ENCODE measurements at places on chromosomes 13 and 19. TPM values are rescaled to one million over a fixed set of nuclear protein-coding genes. Genes with fewer than 3 reads are reported as not detected.

DNA sequence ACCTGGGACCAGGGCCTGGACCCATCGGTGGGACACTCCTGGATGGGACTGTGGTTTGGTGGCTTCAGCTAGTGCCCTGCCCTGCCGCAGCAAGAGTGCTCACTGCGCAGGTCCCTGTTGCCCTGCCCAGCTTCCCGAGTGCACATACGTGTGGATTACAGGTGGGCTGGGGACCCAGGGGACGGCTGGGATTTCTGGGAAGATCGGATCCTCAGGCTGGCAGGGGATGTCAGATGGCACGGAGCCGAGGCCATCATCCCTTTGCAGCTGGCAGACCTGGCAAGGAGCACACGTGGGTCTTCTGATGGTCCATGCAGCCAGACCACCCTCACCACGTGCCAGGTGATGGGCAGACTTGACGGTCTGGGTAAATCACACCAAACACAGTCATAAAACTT lies 69.3 kb downstream of the CHST8 start:
- DNase-seq, result no peak

DNA sequence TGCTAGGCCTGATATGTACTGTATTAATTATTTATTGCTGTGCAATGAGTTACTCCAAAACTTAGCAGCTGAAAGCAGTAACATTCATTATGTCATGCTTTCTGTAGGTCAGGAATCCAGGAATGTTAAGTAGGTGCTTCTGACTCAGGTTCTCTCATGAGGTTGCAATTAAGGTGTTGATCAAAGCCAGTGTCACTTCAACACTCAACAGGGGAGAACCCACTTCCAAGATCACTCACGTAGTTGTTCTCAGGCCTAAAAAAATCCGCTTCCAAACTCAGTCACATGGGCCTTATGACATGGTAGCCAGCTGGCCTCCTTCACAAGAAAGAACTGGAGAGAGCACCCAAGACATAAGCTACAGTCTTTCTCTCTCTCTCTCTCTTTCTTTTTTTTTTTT lies 211.1 kb upstream of the NBEA start:
- DNase-seq, result no peak

- DNase-seq, result no peak
Observed at GRCh38 chr13:46165485-46166223, 16.3 kb downstream of the LCP1 start.

DNA sequence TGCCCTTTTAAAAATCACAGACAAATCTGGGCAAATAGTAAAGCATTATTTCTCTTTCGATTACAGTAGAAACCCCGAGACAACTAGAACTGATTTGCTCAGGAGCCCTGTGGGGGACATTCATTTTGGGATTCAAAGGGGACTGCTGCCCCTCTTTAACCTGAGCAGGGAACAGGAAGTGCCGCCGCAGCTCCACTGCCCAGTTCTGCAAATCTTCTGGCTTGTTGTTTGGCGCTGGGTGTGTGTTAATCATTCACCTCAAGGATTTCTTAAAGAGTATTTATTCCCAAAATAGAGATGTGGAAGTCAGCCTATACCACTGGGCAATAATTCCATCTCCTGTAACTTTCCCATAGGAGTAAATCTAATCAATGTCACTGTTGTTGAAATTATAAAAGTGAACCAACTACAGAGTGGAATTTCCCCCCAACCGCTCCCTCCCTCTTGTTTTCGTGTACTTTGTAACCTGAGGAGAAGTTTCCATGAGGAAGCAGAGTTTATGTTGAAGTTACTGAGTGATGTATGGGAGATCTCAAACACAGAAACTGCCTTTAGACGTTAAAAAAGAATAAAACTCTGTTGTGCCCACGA lies 515.8 kb downstream of the KLF12 start:
- peak; percentile 31 for DNase-seq

JAK3 gene
- polyA plus RNA-seq, result 3.5 TPM

ZNF841 gene
- polyA plus RNA-seq, result 2.8 TPM

GRCh38 chr19:49533551-49534488 lies 6.0 kb downstream of the RCN3 start:
- DNase-seq, result peak; percentile 91

DNA sequence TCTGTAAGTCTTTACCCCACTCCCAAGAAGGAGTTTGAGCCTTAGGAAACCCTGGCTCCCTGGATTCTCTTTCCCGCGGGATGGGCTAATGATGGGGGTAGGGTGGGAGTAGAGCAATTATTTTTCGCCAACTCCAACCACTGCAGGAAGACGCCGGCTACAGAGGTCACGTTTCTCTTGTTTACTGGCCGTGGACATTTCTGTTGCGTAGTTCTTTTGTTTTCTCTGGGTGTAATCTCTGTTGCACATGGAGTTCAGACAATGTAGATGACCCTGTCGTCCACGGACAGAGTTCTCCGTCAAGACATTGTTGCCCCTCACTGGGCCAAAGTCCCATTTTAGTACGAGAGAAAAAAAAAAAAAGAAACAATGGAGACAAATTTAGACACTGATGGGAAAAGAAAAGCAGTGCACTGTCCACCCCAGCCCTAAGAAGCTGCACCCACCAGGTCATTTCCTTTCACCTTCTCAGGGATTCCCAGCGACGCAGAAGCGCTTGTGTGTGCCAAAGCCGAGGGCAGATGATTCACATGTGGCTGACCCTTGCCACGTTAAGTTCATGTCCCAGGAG lies 133.9 kb upstream of the ARGLU1 start:
- peak; percentile 75 for DNase-seq

GRCh38 chr19:49594993-49595818 lies 4.2 kb downstream of the PRR12 start:
- DNase-seq, result peak; percentile 55

GRCh38 chr13:49740870-49741269 lies 49.6 kb upstream of the EBPL start:
- no peak for DNase-seq

GRCh38 chr13:53921473-53921872 lies 892.9 kb downstream of the OLFM4 start:
- DNase-seq, result no peak

Data from kidney (tissue), 22 donors.